ENCODE measurements at places on chromosomes 4 and X. TPM values are rescaled to one million over a fixed set of nuclear protein-coding genes. Genes with fewer than 3 reads are reported as not detected.

The CCDC110 gene
- polyA plus RNA-seq = not detected

The TMSB15A gene
- 1,130 TPM for polyA plus RNA-seq

The TCEAL2 gene
- not detected for polyA plus RNA-seq

The POU3F4 gene
- 4.4 TPM for polyA plus RNA-seq

The CLCN5 gene
- polyA plus RNA-seq = 13.1 TPM

The QRFPR gene
- polyA plus RNA-seq = 1.0 TPM

The RHOXF1 gene
- 1.6 TPM for polyA plus RNA-seq

The RRH gene
- polyA plus RNA-seq = 1.2 TPM

The CC2D2A gene
- polyA plus RNA-seq = 10.7 TPM

The XAGE2 gene
- not detected for polyA plus RNA-seq

The MAGEB3 gene
- not detected for polyA plus RNA-seq

The FUNDC2 gene
- polyA plus RNA-seq = 141 TPM

Measured in neural cell (in vitro differentiated cells).